ENCODE measurements at places on chromosomes 2 and 18.

DNA sequence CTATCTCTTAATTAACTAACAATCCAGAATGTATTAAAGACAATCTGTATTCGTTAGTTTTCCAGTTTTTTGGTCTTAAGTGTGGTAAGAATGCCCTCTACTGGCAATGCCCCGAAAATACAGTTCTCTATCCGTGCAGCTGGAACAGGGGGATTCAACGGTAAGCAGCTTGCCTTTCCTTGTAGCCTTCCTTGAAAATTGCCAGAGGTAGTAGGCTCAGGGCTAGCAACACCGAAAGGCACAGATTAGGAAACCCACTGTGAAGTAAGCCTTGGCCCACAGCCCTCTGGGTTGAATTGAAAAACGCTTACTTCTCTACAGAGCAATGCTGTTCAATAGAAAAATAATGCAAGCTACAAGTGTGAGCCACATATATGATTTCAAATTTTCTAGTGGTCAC is 17.1 kb upstream of the VPS4B start:
- DNase-seq = peak; percentile 48

DNA sequence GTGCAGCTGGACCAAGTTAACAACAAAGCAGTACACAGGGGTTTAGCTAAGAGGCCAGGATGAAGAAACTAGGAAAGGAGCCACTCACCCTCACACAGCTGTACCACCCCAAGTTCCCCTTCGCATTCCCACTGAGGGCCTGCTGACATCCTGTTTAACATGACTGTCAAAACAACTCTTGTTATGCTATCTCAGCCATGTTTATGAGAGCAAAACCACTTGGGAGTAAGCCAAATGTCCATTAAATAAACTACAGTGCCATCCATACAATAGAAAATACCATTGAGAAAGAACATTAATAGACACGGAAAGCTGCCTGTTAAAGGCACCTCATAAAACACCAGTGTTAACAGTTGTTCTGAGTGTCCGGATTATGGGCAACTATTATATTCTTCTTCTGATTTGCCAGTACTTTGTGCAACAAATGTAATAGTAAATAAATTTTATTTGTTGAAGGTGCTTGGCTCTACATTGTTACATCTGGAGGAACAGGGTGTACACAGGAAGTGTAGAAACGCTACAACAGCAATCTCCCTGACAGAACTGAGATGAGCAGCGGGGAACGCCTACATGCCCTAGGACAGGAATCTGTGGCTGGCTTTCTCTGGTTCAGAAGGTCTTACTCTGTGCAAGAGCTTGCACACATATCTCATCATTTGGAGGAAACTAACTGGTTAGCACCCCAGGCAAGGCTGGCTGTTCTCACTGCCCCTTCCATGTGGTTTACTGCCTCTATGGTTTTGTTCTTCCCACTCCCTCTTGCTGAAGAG is 85.6 kb downstream of the EHD3 start:
- DNase-seq = peak; percentile 48

GRCh38 chr2:30940839-30941238 is 133.6 kb upstream of the CAPN13 start:
- no peak for DNase-seq

- DNase-seq = no peak
Measured at GRCh38 chr2:235194351-235194750, 242.5 kb downstream of the SH3BP4 start.

DNA sequence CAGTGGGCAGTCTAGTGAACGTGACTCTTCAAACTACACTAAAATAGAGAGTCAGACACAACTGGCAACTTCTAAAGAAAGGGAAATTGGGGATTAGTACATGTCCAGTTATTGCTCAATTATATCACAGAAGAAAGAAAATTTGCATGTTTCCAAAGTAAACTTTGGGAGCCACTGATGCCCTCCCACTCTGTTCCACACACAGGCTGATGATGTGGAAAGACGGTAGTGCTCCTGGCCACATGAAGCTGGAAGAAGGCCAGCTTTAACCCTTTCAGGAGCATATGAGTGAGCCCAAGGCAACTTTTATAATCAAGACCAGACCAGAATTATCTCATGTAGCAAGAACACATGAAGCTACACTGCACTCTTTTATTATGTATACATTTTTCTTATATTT is 141.0 kb downstream of the NR4A2 start:
- no peak for DNase-seq

- no peak for DNase-seq
Measured at GRCh38 chr2:158778243-158778642, 16.9 kb upstream of the DAPL1 start.

DNA sequence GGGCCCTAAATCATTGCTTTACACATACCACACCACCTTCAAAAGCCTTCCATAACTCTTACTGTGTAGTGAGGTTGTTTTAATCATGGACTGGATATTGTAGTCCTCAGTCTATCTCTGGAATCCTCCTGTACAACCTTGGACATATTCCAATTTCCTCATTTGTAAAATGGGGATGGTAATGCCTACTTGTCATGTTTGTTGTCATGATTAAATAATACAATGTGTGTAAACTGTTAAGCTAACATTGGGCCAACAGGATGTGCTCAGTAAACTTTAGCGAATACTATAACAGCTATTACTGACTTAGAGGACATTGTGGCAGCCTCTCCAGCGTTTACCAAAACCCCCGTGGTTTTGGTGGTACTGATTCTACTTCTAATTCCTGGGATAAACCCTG is 74.7 kb upstream of the PTPRM start:
- DNase-seq = no peak

DNA sequence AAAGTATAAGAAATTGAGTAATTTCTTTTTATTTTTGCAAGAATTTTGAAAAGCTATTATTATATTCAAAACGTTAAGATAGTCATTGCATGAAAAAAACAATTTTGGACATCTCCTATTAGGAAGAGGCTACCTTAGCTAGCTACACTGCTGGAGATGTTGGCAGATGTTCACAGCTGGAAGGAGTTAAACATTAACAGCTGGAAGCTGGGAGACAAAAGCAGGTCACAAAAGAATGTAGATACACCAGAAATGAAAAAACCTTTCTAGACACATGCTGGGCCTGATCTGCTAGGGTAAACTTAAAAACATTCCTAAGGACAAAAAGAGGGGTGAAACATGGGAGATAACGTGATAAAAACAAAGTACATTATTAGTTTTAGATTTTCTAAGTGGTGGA is 84.4 kb downstream of the SESTD1 start:
- no peak for DNase-seq

- DNase-seq = no peak
Measured at GRCh38 chr18:59605633-59606192, 91.5 kb downstream of the CCBE1 start.

DNA sequence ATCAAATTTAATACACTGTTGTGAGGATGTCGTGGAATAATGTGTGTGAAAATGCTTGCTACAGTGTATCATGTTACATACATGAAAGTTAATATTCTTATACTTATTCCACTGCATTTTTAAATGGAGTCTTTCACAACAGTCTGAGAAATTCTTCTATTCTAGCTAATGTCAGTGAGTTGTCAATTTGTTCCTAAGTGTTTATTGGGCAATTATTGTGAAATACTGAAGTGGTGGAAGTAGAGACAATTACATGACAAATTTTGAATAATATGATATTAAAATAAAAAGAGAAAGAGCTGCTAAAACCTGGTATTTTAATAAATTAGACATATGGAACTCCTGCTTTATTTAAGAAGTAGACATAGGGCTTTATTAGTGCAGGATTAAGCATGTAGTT is 176.1 kb downstream of the PTPRM start:
- DNase-seq = no peak

DNA sequence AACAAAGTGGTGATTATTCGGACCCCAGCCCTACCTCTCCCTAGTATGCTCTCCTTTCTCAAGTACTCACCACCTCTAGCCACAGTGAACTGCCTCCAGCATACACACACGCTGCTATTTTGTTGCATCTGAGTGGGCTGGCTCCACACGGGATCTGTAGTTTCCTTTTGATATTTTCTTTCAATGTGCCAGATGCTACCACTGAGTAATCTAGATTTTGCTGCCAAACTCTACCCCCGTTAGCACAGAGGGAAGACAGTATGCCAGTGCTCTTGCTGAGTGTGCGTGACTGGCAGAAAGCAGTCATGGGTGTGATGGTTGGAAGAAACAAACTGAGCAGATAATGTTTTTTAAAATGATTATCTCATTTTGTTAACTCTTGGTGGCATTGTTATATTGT is 11.6 kb downstream of the CFLAR start:
- peak; percentile 62 for DNase-seq

- DNase-seq = peak; percentile 80
Measured at GRCh38 chr2:134669731-134670669, 48.8 kb downstream of the TMEM163 start.

DNA sequence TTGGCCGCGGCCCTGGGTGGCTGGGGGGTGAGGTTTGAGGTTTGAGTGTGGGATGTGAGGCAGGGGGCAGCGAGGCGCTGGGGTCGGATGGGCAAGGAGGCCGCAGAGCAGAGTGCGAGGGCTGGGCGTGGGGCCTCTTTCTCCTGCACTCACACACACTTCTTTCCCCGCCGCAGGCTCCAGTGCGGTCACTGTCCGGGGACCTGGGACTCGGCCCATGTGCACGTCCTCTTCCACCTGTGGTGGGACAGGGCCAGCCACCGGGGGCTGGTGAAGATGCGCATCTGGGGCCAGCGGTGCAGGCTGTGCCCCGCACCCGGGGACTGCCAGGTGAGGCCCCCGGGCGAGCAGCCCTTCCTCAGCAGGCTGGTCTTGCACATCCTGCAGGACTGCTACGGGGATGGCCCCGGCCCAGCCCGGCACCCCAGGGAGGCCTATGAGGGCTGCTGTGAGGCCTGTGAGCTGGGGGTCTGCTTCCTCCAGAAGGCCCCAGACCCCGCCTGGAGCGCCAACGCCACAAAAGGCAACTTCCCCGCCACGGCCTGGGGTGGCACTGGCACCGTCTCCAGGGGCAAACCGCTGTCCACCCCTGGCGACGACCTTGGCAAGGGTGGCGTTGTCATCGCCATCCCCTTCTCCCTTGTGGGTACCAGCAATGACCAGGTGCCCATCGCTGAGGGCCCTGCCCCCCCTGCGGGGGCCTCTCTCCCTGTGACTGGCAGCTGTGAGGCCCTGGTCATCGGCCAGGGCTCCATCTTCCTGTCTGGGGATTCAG is 2.2 kb downstream of the RTP5 start:
- no peak for DNase-seq

DNA sequence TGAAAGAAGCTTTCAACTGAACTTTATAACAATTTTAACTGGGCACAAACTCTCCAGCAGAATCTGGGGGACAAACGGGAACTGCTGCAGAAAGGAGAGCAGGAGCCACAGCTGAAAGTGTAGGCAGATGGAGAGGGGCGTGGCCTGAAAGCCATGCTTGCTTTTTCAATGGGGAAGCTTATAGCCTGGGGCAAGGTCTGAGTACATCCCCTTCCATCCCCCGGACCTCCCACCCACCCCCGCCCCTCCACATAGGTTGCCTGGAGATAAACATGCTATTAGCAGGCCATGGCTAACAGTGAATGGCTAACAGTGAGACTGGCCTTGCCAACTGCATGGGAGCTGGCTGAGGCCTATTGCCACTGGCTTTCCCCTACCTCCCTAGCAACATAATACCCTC is 317.9 kb upstream of the TANK start:
- DNase-seq = no peak

DNA sequence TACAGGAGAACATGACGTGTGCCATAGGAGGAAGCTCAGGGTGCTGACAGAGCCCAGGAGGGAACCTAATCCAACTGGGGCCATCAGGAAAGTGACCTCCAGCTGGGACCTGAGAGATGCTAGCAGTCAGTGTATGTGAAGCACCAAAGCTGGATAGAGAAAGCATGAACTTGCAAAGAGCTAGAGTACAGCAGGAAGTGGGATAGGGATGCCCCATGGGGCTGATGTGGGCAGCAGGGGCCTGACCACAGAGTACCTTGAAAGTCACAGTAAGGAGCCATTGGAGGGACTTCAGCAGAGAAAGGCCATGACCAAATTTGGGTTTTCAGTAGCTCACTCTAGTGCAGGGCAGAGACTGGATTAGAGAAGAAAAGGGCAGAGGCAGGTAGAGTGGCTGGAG is 91.6 kb upstream of the TTC39C start:
- DNase-seq = no peak
